ENCODE measurements at places on chromosomes 11 and 22.

- peak; percentile 84 for DNase-seq
Measured at GRCh38 chr11:114340311-114341131, 44.3 kb downstream of the NNMT start.

- peak; percentile 37 for DNase-seq
Measured at GRCh38 chr11:27392278-27393114, 29.5 kb upstream of the CCDC34 start.

GRCh38 chr11:96019810-96020747, 96.2 kb upstream of the MTMR2 start:
- no peak for DNase-seq

- no peak for DNase-seq
Measured at GRCh38 chr22:36737776-36738175, 34.2 kb upstream of the CACNG2 start.

- no peak for DNase-seq
Measured at GRCh38 chr11:116733969-116734508, 38.7 kb downstream of the BUD13 start.

- peak; percentile 60 for DNase-seq
Measured at GRCh38 chr11:2867722-2868505, 17.7 kb downstream of the CDKN1C start.

DNA sequence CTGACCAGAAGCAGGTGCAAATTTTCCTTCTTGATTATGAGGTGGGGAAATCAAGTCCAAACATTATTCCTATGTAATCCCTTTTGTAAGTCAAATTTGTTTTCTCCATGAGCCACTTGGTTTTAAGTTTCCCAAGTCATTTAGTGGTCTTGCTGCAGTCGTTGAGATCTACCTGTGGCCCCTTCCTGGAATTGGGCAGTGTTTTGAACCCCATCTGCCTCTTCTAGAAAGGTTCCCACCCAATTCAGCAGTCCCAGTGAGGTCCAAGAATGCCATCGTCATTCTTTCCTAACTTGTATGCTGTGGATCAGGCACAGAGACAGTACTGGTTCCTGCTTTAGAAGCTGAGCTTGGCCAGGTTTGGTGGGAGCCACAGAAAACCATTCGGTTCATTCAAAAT, 77.8 kb upstream of the GNAZ start:
- DNase-seq = no peak

- DNase-seq = no peak
Measured at GRCh38 chr11:44681698-44682097, 45.1 kb upstream of the TSPAN18 start.

DNA sequence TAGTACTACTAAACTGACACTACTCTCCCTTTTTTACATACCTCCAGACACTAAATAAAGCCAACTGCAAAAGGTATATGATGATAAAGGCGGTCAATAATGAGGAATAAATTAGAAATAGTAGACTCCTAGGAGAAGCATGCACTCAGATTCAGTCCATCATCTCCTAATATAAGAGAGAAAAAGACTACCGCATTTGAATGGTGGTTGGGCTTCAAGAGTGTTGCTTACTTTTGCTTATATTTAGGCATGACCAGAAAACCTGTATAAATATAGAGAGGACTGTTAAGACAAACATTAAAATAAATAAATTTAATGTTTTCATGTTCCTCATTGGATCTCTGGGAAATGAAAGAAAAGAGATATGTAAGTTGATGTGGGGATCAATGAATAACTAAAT, 1137.0 kb downstream of the FAM181B start:
- DNase-seq = no peak

GRCh38 chr11:117219001-117219400, 12.9 kb downstream of the PCSK7 start:
- DNase-seq = no peak

- no peak for DNase-seq
Measured at GRCh38 chr11:114275280-114275679, 20.9 kb upstream of the NNMT start.

GRCh38 chr11:47538741-47539565, 14.0 kb downstream of the CELF1 start:
- no peak for DNase-seq

- no peak for DNase-seq
Measured at GRCh38 chr11:93838967-93839366, 11.5 kb downstream of the VSTM5 start.

- no peak for DNase-seq
Measured at GRCh38 chr22:35703861-35704584, 13.6 kb upstream of the APOL5 start.

DNA sequence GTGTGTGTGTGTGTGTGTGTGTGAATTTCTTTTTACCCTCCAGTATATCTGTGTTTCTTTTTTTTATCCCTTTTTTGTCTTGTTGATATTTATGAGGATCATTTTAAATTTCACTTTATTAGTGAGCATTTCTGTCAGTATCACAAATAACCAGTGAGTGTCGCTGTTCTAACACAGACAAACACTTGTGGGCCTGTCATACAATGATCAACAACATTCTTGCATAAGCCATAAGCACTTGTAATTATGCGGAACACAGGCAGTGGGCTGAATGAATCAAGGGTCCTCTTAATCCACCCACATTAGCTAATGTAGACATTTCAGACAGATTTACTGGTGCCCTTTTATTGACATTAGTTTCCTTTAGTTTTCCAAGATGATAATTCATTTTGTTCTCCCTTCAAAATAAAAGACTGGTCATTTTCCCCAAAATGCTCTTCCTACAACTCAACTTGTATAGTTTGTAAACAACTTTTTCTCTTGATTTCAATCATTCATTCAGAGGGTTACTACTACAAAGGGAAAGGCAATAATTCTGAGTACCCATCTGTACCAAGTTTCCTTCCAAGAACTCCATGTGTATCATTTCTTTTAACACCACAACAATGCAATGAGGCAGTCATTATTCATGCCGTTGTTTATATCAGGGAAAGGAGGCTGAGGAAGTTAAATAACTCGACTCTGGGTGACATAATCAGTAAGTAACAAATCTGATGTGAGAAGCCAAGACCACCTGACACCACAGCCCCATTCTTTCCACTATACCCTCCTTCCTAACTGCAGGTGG, 34.5 kb upstream of the ANO3 start:
- peak; percentile 38 for DNase-seq

DNA sequence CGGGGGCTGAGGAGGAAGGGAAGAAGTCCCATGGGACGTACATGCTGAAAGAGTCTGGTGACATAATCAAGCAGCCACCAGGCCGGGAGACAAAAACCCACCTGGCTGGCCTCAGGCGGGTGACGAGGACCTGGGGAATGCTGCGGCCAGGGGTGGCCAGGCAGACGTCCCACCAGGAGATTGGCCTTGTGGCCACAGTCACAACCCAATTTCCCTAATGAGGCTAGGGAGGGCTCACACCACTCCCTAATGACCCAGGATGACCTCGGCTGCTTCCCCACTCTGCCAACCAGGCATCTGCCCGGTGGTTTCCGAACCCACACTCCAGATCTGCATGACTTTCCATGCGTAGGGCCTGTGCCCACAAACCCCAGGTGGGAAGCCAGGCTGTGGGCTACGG, 66.9 kb downstream of the SCUBE1 start:
- no peak for DNase-seq

GRCh38 chr22:48605856-48606481, 1221.7 kb downstream of the BRD1 start:
- no peak for DNase-seq

- DNase-seq = no peak
Measured at GRCh38 chr11:65221026-65221425, 39.3 kb downstream of the CAPN1 start.

GRCh38 chr11:45560155-45560912, 105.1 kb downstream of the CHST1 start:
- DNase-seq = no peak

DNA sequence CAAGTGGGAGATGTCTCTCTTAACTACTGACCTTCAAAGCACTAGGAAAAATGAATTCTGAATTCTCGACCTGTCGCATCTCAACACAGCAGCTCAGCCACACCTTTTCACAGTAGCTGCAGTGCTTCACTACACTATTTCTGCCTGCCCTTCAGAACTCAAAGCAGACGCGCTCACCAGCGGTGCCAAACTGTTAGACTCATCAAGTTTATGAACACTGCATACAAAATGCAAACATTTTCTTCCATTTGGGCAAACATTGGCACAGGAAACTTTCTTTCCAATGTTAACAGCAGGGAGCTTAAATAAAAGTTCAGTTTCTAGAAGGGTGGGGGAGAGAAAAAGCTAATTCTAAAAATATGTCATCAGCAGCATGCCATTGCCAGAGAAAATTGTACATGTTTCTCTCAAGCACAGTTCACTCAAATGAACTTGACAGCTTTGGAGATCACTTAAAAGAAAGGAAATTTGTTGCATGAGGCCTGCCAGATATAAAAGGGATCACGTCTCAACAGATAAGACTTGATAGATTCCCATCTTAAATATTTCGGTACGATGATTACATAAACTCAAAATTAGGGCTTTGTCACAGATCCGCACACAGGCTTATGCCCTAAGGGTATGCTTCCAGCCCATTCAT, 82.7 kb downstream of the CADM1 start:
- DNase-seq = no peak

GRCh38 chr22:37917874-37918548, 11.9 kb downstream of the MICALL1 start:
- no peak for DNase-seq

- DNase-seq = no peak
Measured at GRCh38 chr11:3220101-3220500, 1.5 kb upstream of the MRGPRG start.

DNA sequence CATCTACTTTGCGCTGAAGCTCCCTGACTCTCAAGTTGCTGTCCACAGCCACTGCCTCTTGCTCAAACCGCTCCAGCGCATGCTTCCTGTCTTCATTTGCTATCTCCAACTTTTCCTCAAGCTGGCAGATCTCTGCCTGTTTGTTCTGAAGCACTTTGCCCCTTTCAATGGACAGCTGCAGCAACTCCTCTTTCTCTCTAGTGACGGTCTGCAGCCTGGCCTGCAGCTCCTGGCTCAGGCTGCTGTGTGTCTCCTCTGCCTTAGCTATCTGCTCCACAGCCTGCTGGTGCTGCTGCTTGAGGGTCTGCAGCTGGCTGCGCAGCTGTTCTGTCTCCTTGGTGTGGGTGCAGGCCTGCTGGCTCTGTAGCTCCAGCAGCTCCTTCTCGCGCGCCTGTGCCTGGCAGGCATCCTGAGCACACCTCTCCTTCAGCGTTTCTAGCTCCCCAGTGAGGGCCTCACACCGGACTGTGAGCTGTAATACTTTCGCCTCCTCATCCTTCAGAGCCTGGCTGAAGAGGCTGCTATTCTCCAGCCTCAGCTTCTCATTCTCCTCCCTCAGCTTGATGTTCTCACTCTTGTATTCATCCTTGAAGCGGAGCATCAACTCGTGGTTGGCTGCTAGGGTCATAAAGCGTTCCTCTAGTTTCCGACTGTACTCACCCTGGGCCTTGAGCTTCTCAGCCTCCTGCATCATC, 723 bp downstream of the CCDC89 start:
- peak; percentile 9 for DNase-seq

- no peak for DNase-seq
Measured at GRCh38 chr22:46515208-46516111, 22.0 kb downstream of the CELSR1 start.

DNA sequence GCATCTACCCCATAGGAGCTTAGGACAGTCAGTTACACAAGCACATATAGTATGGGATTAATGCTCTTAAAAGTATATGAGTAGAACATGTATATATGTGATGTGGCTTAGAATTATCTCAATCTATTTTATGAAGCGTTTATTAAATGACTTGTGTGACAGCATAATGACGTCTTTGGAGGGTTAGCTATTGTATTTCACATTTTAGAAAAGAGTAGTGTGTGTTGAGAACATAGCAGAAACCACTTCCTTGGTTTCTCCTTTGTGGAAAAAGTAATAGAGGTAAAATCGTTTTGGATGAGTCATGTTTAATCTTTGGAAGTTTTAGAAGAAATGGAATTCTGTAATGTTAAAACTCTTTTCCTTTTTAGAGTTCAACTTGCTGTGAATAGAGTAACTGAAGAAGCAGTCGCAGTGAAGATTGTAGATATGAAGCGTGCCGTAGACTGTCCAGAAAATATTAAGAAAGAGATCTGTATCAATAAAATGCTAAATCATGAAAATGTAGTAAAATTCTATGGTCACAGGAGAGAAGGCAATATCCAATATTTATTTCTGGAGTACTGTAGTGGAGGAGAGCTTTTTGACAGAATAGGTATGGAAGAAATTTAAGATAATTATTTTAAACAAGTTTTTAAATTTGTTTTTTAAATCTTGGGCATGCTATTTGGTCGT, 2.4 kb downstream of the CHEK1 start:
- no peak for DNase-seq

GRCh38 chr11:112417339-112417738, 156.7 kb upstream of the PLET1 start:
- DNase-seq = no peak

DNA sequence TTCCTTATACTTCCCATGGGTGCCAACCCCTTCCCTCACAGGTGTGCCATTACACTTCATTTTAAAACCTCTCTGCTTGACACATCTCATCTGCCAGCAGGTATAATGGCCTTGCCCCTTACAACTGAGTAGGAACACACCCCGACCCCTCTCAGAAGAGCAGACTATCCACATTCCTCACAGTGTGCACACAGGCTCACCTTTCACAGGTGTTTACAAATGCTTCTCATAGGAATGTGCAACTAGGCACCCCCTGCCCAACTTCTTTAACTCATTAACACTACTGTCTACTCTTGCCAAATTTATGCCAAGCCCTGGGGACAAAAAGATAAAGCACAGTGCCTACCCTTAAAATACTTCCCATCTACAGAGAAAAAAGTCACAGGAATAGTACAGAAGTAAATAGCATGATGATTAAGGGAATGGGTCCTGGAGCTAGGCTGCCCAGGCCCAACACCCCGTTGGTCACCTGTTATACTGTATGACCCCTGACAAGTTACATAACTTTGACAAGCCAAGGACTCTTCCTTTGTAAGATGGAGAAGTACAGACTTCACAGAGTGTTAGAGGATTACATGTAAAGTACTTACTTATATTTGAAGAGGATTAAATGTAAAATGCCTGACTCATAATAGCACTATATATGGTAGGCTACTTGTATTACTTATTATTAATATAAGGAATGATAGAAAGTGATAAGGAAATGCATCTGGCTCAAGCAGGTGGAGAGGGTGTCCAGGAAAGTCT, 15.2 kb downstream of the TRIM3 start:
- DNase-seq = no peak

GRCh38 chr11:65435981-65436411, 13.4 kb downstream of the NEAT1 start:
- no peak for DNase-seq
